ENCODE measurements at places on chromosomes 4 and X.

DNA sequence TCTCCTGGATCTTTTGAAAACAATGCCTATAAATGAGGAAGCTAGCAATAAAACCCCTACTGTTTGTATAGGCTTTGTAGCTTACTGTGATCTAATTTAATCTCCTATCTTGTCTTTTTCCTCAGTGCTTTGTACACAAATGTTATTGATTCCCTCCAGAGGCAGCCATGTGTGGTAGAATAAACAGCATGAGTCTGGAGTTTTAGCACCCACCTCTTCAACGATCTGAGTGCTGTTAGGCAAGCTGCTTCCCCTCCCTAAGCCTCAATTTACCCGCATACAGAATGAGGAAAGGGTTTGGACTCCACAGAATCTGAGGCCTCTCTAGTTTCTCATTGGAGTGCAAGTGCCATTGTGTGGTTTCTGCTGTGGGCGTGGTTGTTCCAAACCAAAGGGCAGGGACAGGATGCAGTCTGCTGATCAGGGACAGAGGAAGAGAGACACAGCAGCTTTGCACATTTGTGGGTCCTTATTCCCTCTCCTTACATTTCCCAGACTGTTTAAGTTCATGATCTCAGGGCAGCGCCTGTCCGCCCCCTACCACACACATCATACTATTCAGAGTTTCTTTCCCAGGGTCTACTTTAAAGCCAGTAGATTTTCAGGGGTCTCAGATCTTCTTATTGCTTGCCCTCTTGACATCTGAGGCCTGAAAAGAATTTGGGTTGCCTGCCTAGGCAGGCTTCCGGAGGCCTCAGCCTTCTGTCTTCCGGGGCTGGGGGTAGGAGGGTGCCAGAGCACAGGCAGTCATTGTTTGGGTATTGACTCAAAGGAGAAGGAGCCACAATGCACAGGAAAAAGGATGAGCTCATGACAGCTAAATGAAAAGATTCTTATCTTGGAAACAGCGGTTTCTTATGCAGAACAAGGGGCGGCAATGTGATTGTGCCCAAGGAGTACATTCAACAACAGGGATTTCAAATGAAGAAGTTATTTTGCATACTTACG is 114.9 kb upstream of the TEX13D start:
- peak; percentile 44 for DNase-seq

DNA sequence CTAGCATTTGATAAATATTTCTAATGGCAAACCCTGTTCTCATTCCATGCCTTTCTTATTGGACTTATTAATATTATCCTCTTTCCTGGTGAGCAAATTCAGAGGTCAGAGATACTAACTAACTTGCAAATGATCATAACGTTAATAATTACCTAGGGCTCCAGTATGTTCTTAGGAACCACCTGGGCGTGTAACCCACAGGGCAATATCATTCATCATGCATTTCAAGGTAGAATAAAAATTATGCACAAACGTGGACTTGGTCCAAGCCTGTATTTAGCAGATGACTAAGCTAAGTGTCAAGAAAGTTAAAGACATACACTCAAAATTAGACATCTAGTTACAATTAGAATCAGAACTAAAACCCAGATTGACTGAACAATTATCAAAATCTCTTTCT is 850.1 kb downstream of the TRIML1 start:
- DNase-seq, result no peak

DNA sequence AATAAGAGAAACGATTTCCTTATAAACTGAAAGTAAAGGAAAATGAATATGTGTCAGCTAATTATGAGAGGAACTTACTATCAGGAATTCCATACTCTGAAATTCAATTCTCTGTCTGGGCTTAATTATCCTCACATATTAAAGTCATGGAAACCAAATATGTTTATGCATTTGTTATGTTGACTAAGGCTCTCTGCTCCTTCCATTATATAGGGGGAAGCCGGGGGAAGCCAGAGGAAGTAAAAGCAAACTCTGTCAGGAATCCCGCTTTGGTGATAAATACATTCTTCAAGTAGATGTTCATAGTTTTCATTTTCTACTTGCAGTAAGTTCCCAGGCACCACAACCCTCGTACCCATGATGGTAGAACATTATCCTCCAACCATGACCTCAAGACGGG is 142.8 kb upstream of the VCX2 start:
- no peak for DNase-seq

GRCh38 chr4:912548-913279 is 19.4 kb downstream of the GAK start:
- DNase-seq, result no peak

DNA sequence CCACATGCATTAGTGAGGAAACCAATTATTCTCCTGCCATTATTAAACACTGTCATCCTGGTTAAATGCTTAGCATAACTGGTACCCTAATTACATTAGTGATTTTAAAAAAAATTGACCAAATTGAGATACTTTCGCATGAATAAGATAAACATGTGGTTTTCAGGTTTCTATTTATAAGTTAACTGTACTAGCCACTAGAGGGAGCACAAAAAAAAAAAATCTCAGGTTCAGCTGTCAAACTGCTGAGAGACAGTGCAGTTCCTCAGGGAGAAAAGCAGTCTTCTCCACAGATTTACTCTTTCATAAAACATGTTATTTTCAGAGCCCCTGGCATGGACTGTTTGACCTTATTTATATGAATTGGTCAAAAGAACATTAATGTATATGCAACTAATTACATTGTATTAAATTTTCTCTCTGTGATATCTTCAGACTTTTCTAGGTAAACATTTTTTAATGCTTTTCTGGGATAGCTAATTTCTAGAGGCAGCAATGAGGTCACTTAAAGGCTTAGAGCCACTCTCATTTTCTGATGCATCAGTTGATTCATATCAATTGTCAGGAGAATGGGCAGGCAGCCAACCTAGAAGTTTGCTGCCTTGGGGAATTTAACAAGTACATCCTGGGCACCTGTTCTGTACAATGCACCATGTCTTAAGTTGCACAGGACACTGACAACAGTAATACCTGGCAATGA is 167.5 kb downstream of the CDS1 start:
- no peak for DNase-seq

GRCh38 chrX:107978707-107979307 is 3.4 kb downstream of the TEX13B start:
- DNase-seq, result no peak

GRCh38 chr4:151771664-151772063 is 10.9 kb upstream of the GATB start:
- DNase-seq, result no peak

DNA sequence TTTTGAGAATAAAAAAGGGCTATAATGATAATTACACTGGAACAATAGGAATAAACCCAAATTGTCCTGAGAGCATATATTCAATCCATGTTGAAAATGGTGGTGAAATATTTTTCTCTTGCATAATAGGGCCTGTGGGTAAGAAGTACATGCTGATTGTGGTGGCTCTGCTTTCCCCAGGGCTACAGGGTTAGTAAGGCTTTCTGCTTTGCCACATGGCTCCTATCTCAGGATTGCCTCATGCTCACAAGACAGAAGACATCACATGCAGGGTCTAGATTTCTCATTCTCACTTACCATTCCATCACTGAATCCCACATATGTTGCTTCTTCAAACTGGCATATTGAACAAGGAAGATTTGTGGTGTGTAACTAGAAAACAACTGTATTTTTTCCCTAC is 12.4 kb upstream of the VEGFC start:
- no peak for DNase-seq

GRCh38 chr4:138761638-138762220 is 253.9 kb upstream of the NOCT start:
- no peak for DNase-seq

GRCh38 chr4:8247047-8247930 is 22.3 kb upstream of the HTRA3 start:
- no peak for DNase-seq
